ENCODE measurements at places on chromosomes 5 and 9.
A peak's percentile ranks its signal among the peaks of the same experiment; 100 is the strongest.

- no peaks in the 10 kb centered on the region for H3K36me3 ChIP-seq
- no peak overlapping the region for H3K4me3 ChIP-seq
- no peak for DNase-seq
- no peak overlapping the region for H3K27ac ChIP-seq
Measured at GRCh38 chr5:90613918-90614504, 55.4 kb downstream of the ADGRV1 start.

DNA sequence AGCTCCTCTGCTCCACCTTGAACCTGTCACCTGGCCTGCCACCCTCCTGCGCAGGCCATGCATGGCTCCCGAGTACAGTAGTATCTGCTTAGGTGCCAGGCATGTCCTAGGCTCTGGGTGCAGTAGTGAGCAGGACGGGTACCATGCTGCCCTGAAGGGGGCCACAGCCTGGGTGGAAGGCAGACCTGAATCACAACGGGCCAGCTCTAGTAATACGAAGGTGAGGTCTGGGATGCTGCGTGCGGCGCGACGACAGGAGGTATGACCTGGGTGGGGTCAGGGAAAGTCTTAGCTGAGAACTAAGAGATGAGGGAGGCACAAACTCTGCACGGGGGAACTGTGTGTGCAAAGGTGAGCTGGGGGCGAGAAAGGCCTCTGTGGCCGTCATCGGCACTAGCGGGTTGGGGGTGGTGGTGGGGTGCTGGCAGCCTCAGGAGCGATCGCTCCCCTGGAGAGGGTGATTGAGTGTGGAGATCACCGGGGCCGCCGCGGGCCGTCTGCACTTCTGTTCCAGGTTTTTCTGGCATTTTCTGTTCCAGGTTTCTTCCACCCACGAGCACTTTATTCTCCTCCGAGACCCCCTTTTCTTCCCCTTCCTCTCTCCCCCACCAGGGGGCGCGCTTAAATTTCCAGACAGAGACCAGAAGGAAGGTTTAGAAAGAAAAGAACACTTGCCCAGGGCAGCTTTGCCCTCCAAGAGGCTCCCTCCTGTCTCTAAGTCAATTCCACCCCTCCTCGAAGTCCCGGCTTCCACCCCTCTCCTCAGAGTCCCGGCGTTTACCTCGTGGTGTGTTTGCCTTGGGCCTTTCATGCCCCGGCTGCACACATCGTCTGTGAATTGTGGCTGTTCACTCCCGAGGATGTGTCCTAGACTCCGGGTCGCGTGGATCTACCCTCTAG lies 15.1 kb downstream of the PDLIM4 start:
- DNase-seq = peak; percentile 89
- no peaks in the 10 kb centered on the region for H3K36me3 ChIP-seq
- no peak overlapping the region for H3K4me3 ChIP-seq
- peaks cover 15% of the 10 kb centered on the region for H3K27me3 ChIP-seq
- H3K4me1 ChIP-seq = peaks cover 9% of the 10 kb centered on the region

DNA sequence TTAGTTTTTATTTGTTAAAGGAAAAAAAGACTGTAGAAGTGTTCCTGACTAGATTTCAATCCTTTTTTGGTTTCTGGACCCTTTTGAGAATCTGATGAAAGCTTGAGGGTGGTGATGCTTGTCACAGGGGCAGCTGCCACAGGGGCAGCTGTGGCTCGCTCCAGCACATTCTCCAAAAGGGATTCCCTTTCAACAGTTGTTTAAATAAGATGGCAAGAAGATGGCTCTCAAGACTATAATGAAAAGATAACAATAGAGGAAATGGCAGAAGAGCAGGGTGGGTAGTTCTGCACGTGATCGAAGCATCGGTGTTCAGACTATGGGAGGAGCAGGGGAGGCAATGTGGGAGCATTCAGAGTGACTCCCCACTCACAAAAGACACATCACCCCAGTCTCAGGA lies 46.5 kb upstream of the TNFAIP8 start:
- H3K27me3 ChIP-seq = no peaks in the 10 kb centered on the region
- DNase-seq = no peak

GRCh38 chr9:37174247-37174646 lies 53.9 kb downstream of the ZCCHC7 start:
- H3K36me3 ChIP-seq = peaks cover 29% of the 10 kb centered on the region
- peaks cover 4% of the 10 kb centered on the region for H3K4me1 ChIP-seq
- H3K27me3 ChIP-seq = no peaks in the 10 kb centered on the region
- no peak for DNase-seq
- H3K27ac ChIP-seq = no peak overlapping the region
- no peak overlapping the region for H3K4me3 ChIP-seq

DNA sequence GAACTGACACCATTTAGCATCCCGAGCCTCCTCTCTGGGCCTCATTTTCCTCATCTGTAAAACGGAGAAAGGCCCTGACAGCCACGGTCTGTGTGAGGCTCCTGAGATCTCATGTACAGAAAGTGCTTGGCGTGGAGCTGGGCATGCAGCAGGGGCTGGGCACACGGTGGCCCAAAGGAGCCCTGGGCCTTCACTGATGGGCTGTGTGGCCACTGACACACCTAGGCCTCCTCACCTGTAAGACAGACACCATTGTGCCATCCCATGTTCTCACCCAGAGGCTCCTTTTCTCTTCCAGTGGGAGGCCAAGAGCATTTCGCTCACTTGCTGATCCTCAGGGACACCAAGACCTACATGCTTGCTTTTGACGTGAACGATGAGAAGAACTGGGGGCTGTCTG lies 1.6 kb downstream of the ORM1 start:
- no peak for DNase-seq
- H3K36me3 ChIP-seq = no peaks in the 10 kb centered on the region
- H3K4me3 ChIP-seq = no peak overlapping the region

GRCh38 chr5:141260458-141261237 lies 15.5 kb downstream of the PCDHB15 start:
- no peak overlapping the region for H3K27ac ChIP-seq
- no peaks in the 10 kb centered on the region for H3K36me3 ChIP-seq
- DNase-seq = no peak
- no peak overlapping the region for H3K4me3 ChIP-seq
- no peaks in the 10 kb centered on the region for H3K27me3 ChIP-seq

DNA sequence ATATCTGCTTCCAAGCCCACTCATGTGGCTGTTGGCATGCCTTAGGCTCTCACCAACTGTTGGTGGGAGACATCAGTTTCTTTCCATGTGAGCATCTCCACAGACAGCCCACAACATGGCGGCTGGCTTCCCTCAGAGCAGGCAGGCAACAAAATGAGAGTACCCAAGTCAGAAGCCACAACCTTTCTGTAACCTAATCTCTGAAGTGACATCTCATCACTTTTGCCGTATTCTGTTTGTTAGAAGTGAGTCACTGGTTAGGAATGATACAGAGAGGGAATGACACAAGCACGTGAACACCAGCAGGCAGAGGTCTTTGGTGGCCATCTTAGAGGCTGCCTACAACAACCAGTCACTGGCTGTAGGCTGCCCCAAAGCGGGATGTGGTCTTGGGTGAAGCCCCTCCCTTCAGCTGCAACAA lies 88.6 kb upstream of the RASGRF2 start:
- peak overlapping the region; percentile 89 for H3K27ac ChIP-seq
- peaks cover 65% of the 10 kb centered on the region for H3K36me3 ChIP-seq
- no peaks in the 10 kb centered on the region for H3K27me3 ChIP-seq
- DNase-seq = no peak

- DNase-seq = no peak
- H3K4me1 ChIP-seq = peaks cover 37% of the 10 kb centered on the region
- H3K4me3 ChIP-seq = no peak overlapping the region
Measured at GRCh38 chr5:40428126-40428525, 251.6 kb upstream of the PTGER4 start.

DNA sequence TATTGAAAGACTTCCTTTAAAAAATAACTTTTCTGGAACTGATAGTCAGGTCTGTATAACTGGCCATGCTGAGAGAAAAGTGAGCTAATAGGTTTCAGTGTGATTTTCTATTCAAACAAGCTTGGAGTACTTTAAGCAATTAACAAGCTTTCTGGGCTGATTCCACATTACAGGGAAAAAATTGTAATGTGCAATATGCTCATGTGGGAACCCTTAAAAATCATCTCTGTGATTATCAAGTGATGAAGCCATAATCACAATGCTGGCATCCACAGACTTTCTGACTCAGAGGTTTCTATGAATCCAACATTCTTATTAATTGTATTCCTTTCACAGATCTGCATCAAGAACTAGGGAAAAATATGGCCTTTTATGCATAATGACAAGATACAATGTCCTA lies 212.2 kb upstream of the ACO1 start:
- H3K4me3 ChIP-seq = no peak overlapping the region
- no peaks in the 10 kb centered on the region for H3K27me3 ChIP-seq
- H3K4me1 ChIP-seq = no peaks in the 10 kb centered on the region
- DNase-seq = no peak
- H3K36me3 ChIP-seq = no peaks in the 10 kb centered on the region
- no peak overlapping the region for H3K27ac ChIP-seq

DNA sequence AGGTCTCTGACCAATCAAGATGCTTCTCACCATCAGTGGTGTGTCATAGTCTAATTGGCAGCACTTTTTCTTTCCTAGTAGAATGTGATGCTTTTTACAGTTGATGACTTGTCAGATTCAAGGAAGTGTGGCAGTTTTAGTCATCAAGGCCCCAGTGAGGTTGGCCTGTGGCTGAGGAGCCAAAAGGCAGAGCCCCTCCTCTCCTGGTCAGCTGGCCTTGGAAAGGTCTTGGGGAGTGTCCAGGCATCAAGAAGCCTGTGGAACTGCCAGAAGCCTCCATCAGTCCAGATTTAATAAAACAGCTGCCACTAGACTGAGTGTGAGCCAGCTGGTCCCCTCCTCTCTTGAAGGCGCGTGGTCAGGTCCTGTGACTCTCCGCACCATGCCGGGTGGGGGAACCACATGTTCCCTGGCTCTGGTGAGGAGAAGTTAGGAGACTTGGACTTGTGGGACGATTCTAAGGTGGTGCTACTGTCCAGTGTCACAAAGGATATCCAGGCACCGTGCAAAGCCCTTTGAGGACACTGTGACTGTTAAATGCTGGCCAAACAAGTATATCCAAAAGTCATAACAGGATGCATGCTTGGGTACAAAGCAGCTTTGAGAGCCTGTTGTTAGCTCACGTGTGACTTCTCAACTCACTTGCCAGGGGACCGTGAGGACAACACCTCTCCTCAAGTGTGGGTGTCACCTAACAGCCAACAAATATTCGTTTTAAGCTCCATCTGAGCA lies 6.1 kb upstream of the ANGPTL2 start:
- no peak overlapping the region for H3K4me3 ChIP-seq
- H3K36me3 ChIP-seq = no peaks in the 10 kb centered on the region
- H3K4me1 ChIP-seq = no peaks in the 10 kb centered on the region
- DNase-seq = no peak
- peaks cover 41% of the 10 kb centered on the region for H3K27me3 ChIP-seq
- no peak overlapping the region for H3K27ac ChIP-seq

DNA sequence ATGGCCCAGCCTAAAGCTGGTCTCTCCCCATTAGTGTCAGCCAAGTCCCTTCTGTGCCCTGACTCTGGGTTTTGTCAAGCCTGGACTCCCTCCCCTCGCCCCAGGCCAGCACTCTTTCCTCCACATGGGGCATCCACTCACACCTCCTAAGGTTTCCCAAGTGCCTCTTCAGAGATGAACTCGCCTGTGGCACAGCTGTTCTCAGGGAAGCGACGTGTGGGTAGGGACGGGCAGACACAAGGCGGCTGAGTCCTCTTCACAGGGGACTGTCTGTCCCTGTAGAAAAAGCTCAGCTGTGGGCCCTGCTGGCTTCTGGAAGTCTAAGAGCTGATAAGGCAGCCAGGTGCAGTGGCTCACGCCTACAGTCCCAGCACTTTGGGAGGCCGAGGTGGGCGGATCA lies 78.5 kb downstream of the CACNA1B start:
- no peaks in the 10 kb centered on the region for H3K36me3 ChIP-seq
- no peak overlapping the region for H3K4me3 ChIP-seq
- H3K27ac ChIP-seq = no peak overlapping the region
- no peak for DNase-seq

DNA sequence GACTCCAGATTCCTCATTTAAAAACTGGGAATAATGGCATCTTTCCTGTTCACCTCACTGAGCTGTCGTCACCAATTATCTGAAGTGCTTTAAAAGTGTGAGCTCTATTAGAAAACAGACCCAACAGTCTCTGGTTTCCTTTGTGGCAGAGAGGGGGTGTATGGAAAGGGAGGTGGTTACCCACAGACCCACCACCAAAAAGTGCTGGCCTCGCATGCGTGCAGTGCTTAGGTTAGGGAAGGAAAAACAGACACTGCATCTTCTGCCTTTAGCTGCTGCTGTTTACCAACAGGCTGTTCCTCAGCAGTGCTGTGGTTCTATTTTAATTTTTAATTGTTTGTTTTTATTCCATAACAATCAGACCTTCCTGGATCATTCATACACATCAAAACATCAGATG lies 249.6 kb downstream of the PIK3R1 start:
- H3K36me3 ChIP-seq = no peaks in the 10 kb centered on the region
- no peak overlapping the region for H3K27ac ChIP-seq
- peaks cover under 1% of the 10 kb centered on the region for H3K4me1 ChIP-seq

GRCh38 chr9:108783731-108784495 lies 71.9 kb downstream of the ACTL7B start:
- H3K4me3 ChIP-seq = no peak overlapping the region
- H3K27ac ChIP-seq = no peak overlapping the region
- no peaks in the 10 kb centered on the region for H3K27me3 ChIP-seq
- no peaks in the 10 kb centered on the region for H3K36me3 ChIP-seq
- H3K4me1 ChIP-seq = peaks cover 4% of the 10 kb centered on the region
- DNase-seq = no peak

DNA sequence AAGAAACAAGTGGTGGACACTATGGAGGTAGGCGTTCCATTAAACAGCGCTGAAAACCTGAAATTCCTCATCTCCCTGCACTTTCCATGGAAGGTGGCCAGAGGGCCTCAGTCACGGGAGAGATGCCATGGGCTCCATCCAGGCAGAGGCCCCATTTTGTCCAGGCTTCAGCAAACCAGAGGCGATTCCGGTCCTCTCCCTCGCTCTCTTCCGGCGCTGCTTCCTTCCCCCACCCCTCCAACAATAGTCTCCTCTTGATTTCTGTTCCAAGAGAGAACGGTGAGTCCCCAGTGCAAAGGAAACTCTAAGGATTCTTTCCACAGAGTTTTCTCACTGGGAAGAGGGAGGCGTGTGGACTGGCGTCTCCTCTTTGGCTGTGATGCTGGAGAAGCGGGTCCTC lies 7.5 kb downstream of the ZNF366 start:
- DNase-seq = no peak
- H3K36me3 ChIP-seq = no peaks in the 10 kb centered on the region
- H3K4me1 ChIP-seq = no peaks in the 10 kb centered on the region

GRCh38 chr5:5650242-5650641 lies 227.8 kb downstream of the ICE1 start:
- H3K27ac ChIP-seq = no peak overlapping the region
- H3K27me3 ChIP-seq = no peaks in the 10 kb centered on the region
- no peaks in the 10 kb centered on the region for H3K4me1 ChIP-seq
- H3K36me3 ChIP-seq = no peaks in the 10 kb centered on the region
- DNase-seq = no peak

- no peak overlapping the region for H3K4me3 ChIP-seq
- H3K4me1 ChIP-seq = peaks cover 7% of the 10 kb centered on the region
- H3K36me3 ChIP-seq = peaks cover 5% of the 10 kb centered on the region
- no peak for DNase-seq
- peaks cover 5% of the 10 kb centered on the region for H3K27me3 ChIP-seq
Measured at GRCh38 chr5:76766746-76767145, 50.8 kb downstream of the F2R start.

- no peaks in the 10 kb centered on the region for H3K36me3 ChIP-seq
- no peak overlapping the region for H3K4me3 ChIP-seq
- no peak for DNase-seq
Measured at GRCh38 chr5:1564182-1564748, 40.5 kb upstream of the LPCAT1 start.

GRCh38 chr5:143879646-143880045 lies 67.7 kb downstream of the HMHB1 start:
- peaks cover 1% of the 10 kb centered on the region for H3K4me1 ChIP-seq
- no peak for DNase-seq
- H3K36me3 ChIP-seq = no peaks in the 10 kb centered on the region
- H3K27me3 ChIP-seq = no peaks in the 10 kb centered on the region

Measured in activated CD4-positive, alpha-beta T cell treated with anti-CD3 and anti-CD28 coated beads, Interleukin-2, amount 10 ng/mL, durations not matched to agents 24 days and 14 days (primary cell).